ENCODE measurements at places on chromosomes 5 and 9.

- no peak for DNase-seq
Observed at GRCh38 chr9:126722922-126723806, 81.7 kb upstream of the ZBTB43 start.

GRCh38 chr5:110851357-110851756, 112.5 kb downstream of the SLC25A46 start:
- DNase-seq = no peak

DNA sequence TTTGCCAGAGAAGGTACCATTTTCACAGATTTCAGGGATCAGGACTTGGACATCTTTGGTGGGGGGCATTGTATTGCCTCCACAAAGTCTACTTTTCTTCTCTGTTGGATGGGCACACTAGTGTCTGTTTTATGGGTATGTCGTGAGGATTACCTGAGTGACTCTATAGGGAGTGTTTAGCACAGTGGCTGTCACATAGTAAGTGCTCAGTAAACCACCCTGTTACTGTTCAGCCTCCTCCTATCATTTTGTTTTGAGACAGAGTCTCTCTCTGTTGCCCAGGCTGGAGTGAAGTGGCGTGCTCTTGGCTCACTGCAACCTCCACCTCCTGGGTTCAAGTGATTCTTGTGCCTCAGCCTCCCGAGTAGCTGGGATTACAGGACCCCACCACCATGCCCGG, 2.4 kb upstream of the PRRC2B start:
- DNase-seq = no peak

DNA sequence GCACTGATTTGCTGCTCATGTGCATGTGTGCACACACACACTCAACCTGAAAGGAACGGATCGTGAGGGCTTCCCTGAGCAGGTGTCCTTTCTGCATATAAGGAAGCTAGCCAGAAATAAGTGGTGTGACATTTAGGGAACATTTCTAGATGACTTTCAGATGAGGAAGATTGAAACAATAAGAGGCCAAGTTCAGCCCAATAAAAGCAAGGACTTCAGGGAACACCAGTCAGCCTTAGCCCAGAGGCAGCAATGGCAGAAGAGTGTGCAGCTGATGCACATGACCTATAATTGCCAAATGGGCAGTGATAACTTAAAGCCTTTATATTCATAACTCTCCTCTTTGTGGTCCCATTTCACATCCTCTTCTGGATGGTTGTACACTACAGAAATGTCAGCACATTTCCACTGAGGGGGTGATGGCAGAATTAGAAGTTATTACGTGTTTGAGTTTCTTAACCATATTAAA, 255.5 kb downstream of the TRIM32 start:
- no peak for DNase-seq

- no peak for DNase-seq
Observed at GRCh38 chr9:20361229-20361628, 261.1 kb downstream of the MLLT3 start.

DNA sequence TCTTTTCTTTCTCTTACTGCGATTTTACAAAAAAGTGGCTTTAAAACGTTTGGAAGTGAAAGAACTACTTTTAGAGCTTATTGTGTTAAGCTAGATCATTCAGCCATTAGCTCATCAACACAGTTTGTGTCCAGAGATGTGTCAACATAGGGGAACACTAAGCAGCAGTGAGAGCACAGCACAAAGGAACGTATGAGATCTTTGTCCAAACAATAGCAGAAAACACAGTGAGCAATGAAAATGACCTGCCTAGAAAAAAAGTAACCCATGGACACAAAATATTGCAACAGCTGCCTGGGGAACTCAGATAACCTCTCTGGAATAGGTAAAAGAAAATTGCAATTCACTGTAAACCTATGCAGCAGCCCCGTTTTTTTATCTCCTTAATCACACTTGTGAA, 372.5 kb downstream of the ARHGEF28 start:
- DNase-seq = no peak

- DNase-seq = peak; percentile 30
Observed at GRCh38 chr5:172905346-172906140, 53.7 kb upstream of the RPL26L1 start.

DNA sequence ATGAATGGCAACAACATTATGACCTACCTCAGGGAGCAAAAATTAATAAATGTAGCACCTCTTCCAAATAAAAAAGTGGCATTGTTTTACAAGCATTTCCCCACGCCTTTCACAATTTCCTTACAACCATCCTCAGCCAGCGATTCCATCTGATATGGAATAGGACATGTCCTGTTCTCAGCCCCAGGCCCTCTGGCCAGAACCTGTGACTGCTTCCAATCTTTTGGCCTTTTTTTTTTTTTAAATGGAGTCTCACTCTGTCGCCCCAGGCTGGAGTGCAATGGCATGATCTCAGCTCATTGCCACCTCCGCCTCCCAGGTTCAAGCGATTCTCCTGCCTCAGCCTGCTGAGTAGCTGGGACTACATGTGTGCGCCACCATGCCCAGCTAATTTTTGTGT, 16.8 kb upstream of the WNK2 start:
- DNase-seq = no peak

- no peak for DNase-seq
Observed at GRCh38 chr9:72650206-72650605, 128.8 kb downstream of the TMC1 start.

DNA sequence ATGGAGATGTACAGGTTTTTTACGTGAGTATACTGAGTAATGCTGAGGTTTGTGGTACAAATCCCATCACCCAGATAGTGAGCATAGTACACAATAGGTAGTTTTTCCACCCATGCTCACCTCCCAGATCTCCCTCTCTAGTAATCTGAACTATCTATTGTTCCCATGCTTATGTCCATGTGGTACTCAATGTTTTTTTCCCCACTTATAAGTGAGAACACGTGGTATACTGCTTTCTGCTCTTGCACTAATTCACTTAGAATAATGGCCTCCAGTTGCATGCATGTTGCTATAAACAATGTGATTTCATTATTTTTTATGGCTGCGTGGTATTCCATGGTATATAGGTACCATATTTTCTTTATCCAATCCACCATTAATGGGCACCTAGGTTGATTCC, 593.9 kb downstream of the ANXA1 start:
- DNase-seq = no peak

DNA sequence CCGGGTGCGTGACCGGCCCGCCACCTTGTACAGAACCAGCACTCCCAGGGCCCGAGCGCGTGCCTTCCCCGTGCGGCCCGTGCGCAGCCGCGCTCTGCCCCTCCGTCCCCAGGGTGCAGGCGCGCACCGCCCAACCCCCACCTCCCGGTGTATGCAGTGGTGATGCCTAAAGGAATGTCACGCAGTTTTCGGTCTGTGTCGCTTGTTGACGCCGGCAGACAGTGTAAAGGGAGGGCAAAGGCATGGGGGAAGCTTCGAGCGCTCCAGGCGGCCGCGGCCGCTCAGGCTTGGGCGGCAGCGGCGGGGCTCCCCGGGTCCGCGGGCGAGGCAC, 1.3 kb downstream of the LRRC26 start:
- DNase-seq = peak; percentile 58

DNA sequence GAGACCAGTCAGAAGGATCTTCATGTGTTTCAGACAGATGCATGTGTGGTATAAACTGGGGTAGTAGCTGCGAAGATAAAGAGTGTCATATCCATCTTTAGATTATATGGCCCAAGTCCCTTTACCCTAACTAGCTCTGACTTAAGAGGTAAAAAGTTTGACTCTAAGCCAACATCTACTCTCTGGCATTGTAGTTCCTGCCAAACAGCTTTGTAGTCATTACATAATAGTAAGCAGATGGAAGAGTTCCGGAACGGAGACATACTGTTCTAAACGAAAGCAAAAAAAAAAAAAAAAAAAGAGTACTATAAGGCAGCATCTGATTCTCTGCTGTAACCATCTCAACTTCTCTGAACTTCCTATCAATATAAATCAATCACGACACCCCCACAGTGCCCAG, 48.8 kb downstream of the CEMIP2 start:
- no peak for DNase-seq

- DNase-seq = no peak
Observed at GRCh38 chr5:143316337-143316736, 87.1 kb downstream of the NR3C1 start.

- DNase-seq = no peak
Observed at GRCh38 chr5:151572657-151573368, 18.3 kb downstream of the FAT2 start.

GRCh38 chr5:34970552-34970951, 41.2 kb downstream of the DNAJC21 start:
- DNase-seq = no peak

GRCh38 chr5:57761513-57761912, 278.9 kb upstream of the ACTBL2 start:
- DNase-seq = no peak

GRCh38 chr9:113621980-113622379, 158.5 kb downstream of the RGS3 start:
- DNase-seq = no peak

DNA sequence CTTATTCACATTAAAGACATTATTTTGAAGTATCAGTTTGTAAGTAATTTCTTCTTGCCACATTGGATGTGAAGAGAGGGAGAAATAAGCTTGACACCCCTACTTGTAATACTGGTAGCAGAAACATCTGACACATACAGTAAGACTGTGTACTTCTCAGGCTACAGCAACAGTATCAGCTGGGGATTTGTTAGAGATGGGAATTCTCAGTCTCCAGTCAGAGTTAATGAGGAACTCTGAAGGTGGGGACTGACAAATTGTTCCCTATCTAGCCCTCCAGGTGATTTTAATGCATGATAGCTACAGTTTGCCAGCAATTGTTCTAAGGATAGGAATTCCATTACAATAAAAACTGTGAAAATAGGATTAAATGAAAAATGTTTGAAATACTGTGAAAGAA, 524.8 kb downstream of the PRR16 start:
- no peak for DNase-seq

Measured in anterior cingulate cortex (tissue), 58 donors.